ENCODE measurements at places on chromosomes 11 and 22.

DNA sequence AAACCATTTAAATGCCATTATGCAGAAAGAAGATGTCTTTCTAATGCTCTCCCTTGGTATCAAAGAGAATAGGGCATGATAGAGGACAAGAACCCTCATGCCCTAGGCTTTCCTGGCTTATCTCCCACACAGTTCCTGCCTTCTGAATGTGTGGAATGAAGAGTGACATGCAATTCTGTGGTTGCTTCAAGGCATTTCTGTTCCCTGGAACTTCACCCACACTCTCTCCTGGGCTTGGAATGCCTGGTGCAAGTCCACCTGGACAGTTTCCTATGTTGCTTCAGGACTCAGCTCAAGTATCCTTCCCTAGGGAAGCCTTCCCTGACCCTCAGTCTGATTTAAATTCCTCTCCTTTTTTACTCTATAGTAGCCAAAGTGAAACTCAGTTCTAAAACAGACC, 53.8 kb upstream of the DRD2 start:
- DNase-seq, result no peak

- DNase-seq, result no peak
Measured at GRCh38 chr11:76601272-76601671, 69.3 kb downstream of the LRRC32 start.

DNA sequence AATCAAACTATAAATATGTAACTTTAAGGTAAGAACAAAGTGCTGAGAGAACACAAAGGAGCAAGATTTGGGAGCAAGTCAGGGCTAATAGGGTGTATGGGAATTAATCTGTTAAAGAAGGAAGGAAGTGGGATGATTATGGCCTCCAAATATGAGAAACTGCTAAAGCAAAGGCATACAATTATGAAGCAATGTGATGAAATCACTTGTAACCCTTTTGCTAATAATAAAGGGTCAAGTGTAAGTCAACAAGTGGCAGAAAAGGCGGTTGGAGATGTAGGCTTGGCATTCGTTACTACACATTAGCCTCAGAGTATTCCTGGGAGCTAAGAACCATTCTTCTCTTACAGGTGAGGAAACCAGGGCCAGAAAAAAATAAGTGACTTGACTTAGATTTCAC, 1002.3 kb upstream of the TENM4 start:
- no peak for DNase-seq

- peak; percentile 64 for DNase-seq
Measured at GRCh38 chr22:50581950-50582492, 628 bp downstream of the CHKB start.

All from GM13977 (cell line).